ENCODE measurements at places on chromosomes 7 and 10.

DNA sequence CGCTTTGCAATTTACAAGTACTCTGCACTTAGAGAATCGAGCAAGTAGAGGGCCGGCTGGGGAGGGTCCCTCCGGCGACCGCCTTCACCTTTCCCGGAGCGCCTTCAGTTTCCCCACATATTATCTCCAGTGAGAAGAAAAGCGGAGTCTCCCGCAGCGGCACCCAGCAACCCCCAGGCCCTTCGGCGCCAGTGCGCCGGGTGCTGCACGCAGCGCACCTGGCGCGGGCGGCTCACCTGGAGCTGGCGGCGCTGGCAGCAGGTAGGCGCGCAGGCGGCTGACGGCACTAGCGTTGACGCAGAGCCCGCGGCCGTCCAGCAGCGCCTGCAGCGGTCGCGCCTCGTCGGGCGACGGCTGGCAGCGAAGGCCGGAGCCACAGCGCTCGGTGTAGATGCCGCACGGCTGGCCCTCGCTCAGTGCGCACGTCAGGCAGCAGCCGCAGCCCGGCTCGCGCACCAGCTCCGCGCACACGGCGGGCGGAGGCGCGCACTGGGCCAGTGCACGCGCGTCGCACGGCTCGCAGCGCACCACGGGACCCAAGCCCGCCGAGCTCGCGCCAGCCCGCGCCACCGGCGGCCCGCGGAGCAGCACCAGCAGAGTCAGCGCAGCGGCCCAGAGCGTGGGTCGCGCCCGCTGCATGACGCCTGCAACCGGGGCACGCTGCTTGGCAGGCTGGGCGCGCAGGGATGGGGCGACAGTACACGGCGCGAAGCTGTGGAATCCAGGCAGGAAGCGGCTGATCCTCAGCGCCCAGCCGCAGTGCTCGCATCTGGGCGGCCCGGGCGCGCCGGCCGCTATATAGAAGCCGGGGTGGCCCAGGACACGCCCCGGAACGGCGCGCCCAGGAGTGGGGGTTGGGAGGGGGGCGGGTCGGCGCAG lies at the start of gene IGFBP3:
TSS of gene IGFBP3 (minus strand) at position 771 of the 879 bp plus-strand sequence. CDS start at position 639, 132 bp downstream.
- peak; percentile 91 for DNase-seq

- DNase-seq, result no peak
Observed at GRCh38 chr7:16727736-16728135, 25.8 kb upstream of the TSPAN13 start.

DNA sequence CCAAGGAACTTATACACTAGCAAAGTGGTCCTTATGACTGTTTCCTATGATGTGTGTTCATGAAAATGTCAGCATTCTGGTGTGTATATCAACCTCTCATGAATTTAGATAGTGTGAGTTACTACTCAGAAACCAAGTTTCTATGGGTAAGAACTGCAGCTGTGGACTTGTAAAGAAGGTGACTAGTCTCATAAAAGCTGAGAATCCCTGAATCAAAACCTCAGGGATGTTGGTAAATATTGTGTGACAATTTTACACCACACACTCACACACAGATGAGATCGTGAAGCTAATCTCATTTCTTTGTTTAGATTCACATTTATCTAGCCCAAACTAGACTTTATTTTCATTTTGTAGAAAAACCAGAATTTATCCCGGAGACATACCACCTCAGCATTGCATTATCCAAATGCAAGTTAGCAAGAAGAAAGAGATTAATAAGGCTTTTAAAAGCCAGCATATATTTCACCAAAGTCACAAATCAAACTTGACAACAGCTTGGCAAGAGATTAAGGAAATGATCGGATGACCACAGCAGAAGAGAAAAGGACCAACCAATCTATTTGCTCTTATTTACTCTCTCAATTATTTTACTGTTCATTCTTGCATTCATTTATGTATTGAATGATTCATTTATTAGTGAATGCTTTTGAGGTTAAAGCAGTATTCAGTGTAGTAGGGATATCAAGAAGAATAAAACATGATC lies 92.9 kb downstream of the PLXDC2 start:
- no peak for DNase-seq

DNA sequence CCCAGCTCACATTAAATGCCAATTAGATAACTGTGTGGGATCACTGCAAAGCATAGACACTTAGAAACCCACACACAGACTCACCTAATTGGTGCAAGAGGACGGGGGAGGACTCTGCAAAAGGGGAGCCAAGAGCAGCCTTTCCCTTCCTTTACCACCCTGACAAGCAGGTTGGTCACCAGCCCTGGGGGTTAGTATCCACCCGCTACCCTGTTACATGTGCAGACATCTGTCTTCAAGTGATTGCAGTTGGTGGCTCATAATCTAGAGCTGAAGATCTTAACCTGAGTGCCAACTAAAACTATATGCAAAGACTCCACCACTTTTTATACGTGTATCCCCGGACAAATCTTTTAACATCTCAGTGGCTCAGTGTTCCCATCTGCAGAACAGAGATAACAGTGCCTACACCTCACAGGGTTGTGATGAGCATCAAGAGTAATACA lies 56.9 kb downstream of the SORBS1 start:
- no peak for DNase-seq

DNA sequence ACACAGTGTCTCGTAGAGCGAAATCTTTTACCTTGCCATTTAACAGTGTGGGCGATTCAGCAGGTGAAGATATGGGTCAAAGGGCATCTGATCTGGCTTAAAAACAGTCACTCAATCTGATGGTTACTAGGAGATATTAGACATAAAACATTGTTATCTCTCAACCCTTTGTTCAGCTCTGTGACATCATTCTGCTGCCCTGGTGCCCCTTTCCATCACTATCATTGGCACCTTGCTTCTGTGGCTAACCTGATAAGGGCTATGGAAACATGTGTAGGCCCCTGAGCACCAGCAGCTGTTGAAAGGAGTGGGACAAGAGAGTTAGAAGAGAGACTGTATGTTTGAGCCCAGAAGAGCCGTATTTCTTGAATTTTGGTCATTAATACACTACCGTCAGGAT lies 650.3 kb downstream of the PHTF2 start:
- DNase-seq, result no peak

DNA sequence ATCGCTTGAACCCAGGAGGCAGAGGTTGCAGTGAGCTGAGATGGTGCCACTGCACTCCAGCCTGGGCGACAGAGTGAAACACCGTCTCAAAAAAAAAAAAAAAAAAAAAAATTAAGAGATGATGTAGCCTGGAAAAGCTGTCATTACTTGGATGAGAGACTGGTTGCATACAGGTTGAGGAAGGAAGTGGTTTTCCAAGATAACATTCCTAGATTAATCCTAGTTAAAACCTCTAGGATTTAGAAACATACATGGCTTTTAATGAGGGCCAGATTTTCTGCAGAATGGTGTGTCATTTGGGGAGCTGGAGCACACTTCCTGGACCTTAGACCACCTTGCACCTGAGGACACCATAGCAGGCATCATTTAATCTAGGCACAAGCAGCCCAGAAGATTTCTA lies 17.8 kb downstream of the VWA2 start:
- DNase-seq, result no peak

Data from right kidney (tissue), 9 donors.